ENCODE measurements at places on chromosomes 1 and 21. TPM values are rescaled to one million over a fixed set of nuclear protein-coding genes. Genes with fewer than 3 reads are reported as not detected.

Gene FAM72D
- total RNA-seq: not detected

Gene ZNF593OS
- total RNA-seq: not detected

Gene NOS1AP
- total RNA-seq: 9.8 TPM

Gene ALG14
- total RNA-seq: 3.3 TPM

Gene IL10
- total RNA-seq: not detected

Gene LYPD8
- total RNA-seq: 34.7 TPM

Gene SPATA1
- total RNA-seq: 1.1 TPM

Gene LMX1A
- 1.1 TPM for total RNA-seq

Gene NBL1
- total RNA-seq: 324 TPM

Gene LIPI
- not detected for total RNA-seq

Gene ELF3
- 611 TPM for total RNA-seq

Gene USH2A
- total RNA-seq: not detected

Gene CFHR4
- not detected for total RNA-seq

Gene CD52
- total RNA-seq: 22.3 TPM

Gene UBE2U
- not detected for total RNA-seq

Gene C8A
- total RNA-seq: not detected

Gene WNT2B
- 14.0 TPM for total RNA-seq

Gene AKR7A3
- total RNA-seq: 574 TPM

Gene TRPM2
- 3.9 TPM for total RNA-seq

Gene PCAT6
- not detected for total RNA-seq

Gene PLEKHO1
- 106 TPM for total RNA-seq

Gene SLFNL1
- total RNA-seq: 0.85 TPM

Gene S100A8
- total RNA-seq: not detected

Gene TRIM58
- total RNA-seq: not detected

Gene ZBTB8OS
- 34.7 TPM for total RNA-seq

Gene PGLYRP3
- total RNA-seq: not detected

Gene CFAP107
- not detected for total RNA-seq

Gene PLPP3
- total RNA-seq: 43.7 TPM

Gene FAF1
- 39.2 TPM for total RNA-seq

Gene PPIAL4G
- not detected for total RNA-seq

Gene BROX
- total RNA-seq: 47.3 TPM

Gene MYOG
- total RNA-seq: not detected

Gene RSPO1
- total RNA-seq: 1.3 TPM

Gene HRNR
- total RNA-seq: not detected

Gene PRXL2B
- total RNA-seq: 79.5 TPM

Gene GJB4
- total RNA-seq: not detected

Gene CFAP141
- total RNA-seq: not detected

Gene PSMB2
- 39.9 TPM for total RNA-seq

Gene KRTAP10-6
- not detected for total RNA-seq

Gene NUDT4B
- total RNA-seq: 6.3 TPM

Gene LHX8
- total RNA-seq: not detected

Gene OLFML2B
- total RNA-seq: 1.2 TPM

Gene ASTN1
- total RNA-seq: 0.28 TPM

Gene UMODL1
- total RNA-seq: 0.95 TPM

Gene ALPL
- total RNA-seq: 2.8 TPM

Gene SLAMF9
- not detected for total RNA-seq

Gene SASS6
- total RNA-seq: 14.0 TPM

Gene MRPL55
- total RNA-seq: 82.2 TPM

Gene OR10Z1
- total RNA-seq: not detected

Gene NLRP3
- total RNA-seq: 9.1 TPM

Gene PIK3R3
- total RNA-seq: 12.4 TPM

Gene SDC3
- total RNA-seq: 12.4 TPM

Gene ZNF695
- 0.53 TPM for total RNA-seq

Gene CYP2J2
- 14.9 TPM for total RNA-seq

Gene IKBKE
- 5.6 TPM for total RNA-seq

All from Peyer's patch (tissue), 4 donors.